Urinary bladder (tissue), 4 donors: ENCODE measurements at places on chromosomes 3 and 15.

GRCh38 chr3:28576614-28577200, 228.1 kb upstream of the AZI2 start:
- no peak for DNase-seq

DNA sequence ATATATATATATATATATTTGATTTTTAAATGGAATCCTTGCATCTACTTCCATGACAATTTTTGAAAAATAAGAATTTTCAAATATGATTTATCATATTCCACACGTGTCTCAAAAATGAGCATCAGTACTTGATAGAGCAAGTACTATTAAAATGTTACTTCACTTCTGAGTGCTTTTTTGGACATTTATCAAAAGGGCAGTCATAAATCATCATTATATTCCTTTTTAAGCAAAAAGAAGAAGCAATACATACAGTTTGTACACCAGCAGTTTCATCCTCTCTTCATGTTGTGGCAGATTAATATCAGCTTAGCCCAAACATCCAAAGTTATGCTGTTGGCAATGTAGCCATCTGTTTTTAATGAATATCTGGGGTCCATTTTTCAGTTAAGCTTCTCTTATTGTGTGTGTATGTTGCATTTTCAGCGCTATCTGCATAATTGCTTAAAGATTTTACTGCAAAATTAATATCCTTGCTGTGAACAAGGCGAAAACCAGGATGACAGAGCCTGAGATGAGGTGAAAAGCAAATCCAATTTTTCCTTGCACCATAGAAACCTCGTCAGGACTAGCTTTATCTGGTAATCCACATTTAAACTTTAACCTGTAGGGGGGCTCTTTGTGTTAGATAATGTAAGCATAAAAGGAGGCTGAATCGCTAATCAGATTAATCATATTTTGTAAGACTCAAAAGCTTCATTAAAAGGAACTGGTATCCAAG, 604.9 kb upstream of the AGTR1 start:
- DNase-seq = no peak

- no peak for DNase-seq
Observed at GRCh38 chr3:43316783-43317460, 30.6 kb downstream of the SNRK start.

GRCh38 chr3:106339551-106339950, 470.7 kb upstream of the CBLB start:
- no peak for DNase-seq

DNA sequence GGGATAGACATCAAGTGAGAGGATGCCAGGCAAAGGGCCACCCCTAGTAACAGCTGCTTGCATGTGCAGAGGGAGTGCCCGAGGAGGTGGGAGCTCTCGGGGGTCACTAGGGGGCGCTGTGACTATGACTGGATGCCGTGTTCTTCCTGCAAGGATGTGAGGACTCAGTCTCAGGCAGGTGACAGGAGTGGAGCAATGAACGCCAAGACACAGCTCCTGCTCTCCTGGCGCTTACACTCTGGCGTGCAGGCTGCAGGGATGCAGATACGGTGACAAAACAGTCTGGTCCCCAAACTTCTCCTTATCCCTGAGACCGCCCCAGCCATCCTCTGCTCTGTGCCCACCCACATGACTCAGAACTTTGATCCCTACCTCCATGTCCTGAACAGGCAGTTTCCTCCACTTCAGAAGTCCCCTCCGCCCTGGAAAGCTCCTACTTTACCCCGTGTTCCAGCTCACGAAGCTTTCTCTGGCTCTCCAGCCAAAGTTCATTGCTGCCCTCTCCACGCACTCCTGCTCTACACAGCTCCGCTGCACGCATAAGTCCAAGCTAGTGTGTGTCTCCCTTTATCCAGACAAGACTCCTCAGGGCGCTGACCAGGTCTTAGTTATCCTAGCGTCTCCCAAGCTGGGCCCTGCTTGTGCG, 14.7 kb downstream of the RHOV start:
- no peak for DNase-seq

GRCh38 chr15:21261965-21262850, 178.1 kb downstream of the POTEB3 start:
- DNase-seq = no peak

DNA sequence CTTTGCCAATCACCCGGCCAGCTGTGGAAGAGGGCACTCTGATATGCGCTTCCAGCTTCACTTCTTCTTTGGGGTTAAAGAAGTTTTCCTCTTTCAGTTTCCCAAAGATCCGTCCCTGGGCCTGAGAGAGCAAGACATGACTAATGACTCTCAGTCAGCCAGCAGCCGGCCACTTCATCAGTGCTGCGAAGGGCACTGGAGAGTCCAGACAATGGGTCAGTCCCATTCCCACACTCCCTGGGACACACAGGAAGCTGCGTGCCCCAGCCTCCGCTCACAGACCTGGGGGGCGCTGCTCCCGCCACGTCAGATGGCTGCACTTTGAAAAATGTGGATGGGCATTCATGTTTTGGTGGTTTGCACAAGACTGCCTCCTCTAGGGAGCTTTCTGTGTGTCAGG, 63.3 kb downstream of the SENP2 start:
- no peak for DNase-seq

DNA sequence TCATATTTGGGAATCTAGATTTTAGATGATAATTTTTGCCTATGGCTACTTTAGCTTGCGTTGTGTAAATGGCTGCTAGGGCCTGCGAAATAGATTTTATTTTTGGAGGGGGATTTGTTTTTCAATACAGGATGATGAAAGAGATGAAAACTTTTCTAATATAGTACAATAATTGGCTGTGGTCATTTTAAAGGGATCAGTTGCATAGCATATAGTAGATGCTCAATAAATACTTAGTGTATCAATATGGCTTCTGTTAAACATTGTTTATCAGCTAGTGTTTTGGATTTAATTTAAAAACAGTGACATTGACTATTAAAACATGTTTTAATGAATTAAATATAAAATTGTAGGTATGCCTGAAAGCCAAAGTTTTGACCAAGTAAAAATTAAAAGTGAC, 6.9 kb upstream of the CHD2 start:
- DNase-seq = no peak

GRCh38 chr3:172208586-172209332, 169.4 kb downstream of the FNDC3B start:
- DNase-seq = no peak

- DNase-seq = no peak
Observed at GRCh38 chr3:1381647-1382036, 288.8 kb downstream of the CNTN6 start.

GRCh38 chr3:40725031-40725430, 200.3 kb downstream of the ZNF621 start:
- DNase-seq = no peak

DNA sequence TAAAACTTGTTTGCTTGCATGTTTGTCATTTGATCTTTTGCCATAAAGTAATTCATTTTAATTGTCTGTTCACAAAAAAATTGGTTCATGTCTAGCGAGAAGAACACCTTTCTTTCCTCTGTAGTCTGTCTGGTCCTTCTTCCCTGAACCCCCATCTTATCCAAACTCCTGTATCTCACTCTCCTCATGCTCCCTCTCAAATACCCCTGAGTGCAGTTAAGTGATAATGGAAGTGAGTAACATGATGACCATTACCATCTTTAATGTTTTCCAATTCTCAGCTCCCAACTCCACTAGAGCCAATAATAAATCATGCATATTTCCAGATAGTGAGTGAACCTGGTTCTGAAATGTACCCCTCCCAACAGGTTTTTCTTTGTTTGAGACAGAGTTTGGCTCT, 14.2 kb upstream of the KCNMB3 start:
- no peak for DNase-seq

DNA sequence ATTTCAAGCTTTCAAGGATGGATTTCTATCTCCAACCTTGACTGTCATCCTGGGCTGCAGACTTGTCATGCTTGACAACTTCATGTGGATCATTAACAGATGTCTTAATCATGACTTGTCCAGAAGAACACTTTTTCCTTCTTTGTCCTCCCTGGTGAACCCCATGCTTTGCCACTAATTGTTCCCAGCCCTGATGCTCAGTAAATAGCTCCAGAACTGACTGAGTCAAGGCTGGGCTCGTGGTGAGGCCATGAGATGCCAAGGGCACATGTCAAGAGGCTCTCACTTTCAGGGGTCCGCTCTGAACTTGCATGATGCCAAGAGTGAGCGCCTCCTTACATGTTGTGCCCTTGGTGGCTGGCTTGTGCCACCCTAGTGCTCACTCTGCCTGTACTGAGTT, 48.9 kb upstream of the KY start:
- no peak for DNase-seq

GRCh38 chr3:100629421-100630127, 20.2 kb downstream of the ADGRG7 start:
- DNase-seq = no peak

GRCh38 chr15:68833700-68834331, 13.1 kb upstream of the ANP32A start:
- DNase-seq = no peak

DNA sequence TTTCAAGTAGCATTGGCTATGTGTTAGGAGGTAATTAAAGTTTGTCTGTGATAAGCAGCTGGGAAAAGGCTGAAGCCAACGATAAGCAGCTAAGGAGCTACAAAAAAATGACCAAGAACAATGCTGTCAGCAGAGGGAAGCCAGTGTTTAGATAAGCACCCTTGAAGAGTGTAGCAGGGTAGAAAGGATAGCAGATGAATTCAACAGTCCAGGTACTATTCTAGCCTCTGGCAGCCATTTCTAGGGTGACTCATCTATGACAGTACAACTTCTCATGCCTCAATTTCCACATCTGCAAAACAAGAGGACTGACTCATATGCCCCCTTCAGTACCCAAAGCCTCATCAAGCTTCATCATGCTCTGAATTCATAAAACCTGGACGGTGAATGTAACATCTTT, 617.6 kb upstream of the UBE2E2 start:
- no peak for DNase-seq

DNA sequence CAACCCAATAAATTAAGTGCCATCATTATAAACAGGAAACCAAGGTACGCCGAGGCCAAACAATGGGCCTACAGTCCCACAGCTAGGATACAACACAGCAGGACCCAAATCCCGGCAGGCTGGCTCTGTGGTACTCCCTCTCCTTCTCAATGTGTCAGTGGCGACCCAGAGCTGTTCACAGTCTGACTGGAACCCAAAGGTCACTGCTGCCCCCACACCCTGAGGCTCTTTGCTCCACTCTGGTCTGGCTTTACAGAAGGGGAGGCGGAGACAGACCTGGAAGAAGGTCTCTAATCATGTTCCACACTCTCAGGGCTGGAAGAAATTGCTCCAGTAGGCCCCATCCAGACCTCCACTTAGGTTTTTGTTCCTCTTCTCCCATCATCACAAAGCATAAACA, 48.5 kb upstream of the LMCD1 start:
- DNase-seq = no peak

- no peak for DNase-seq
Observed at GRCh38 chr3:159080256-159080655, 278.4 kb downstream of the MFSD1 start.

GRCh38 chr15:62901909-62902546, 140.5 kb upstream of the TPM1 start:
- DNase-seq = no peak

DNA sequence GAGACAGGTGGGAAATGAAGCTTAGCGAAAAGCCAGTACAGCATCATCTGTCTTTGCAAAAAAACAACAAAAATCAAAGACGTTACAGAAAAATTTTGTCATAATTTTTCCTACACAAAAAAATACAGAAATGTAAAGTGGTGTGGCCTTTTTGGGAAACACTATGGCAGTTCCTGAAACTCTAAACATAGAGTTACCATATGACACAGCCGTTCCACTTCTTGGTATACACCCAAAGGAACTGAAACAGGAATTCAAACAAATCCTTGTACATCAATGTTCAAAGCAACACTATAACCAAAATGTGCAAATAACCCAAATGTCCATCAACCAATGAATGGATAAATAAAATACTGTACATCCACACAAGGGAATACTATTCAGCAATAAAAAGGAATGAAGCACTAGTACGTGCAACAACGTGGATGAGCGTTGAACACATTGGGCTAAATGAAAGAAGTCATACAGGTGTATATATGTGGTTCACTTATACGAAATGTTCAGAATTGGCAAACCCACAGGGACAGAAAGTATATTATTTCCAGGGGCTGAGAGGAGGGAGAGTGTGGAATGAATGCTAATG, 46.8 kb downstream of the GLB1 start:
- no peak for DNase-seq

DNA sequence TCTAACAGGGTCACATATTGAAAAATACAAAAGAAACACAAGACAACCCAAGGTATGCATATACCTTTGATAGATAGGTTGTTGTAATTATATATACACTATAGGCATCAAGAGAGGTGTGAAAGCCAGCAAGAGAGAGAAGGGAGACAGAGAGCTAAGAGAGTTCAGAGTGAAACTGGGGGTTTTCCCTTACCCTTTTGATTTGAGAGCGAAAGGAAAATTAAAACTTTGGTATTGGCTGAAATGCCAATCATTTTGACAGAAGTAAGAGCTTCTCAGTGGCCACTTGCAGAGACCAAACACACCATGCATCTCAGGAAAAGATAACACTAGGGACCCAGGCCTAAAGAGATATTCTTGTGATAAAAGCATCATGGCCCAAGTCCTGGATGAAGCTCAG, 183.6 kb downstream of the SHOX2 start:
- no peak for DNase-seq

- DNase-seq = no peak
Observed at GRCh38 chr3:82654708-82655107, 893.3 kb upstream of the GBE1 start.

DNA sequence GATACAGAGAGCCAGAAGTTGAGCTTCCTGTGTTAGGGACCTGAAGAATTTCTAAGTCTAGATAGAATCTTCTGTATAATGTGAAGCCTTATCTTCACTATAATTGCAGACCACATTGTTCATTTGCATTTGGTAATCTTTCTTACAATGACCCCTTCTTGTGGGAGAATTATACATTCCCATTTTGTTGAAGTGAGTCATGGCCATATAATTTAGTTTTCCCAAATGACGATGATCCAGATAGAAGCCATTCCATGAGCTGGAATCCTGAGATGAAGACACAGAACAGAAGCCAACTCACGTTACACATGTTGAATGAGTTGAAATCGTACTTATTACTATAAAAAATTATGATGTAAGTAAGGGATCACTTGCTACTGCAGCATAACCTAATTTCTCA, 187.8 kb downstream of the TUSC7 start:
- no peak for DNase-seq

DNA sequence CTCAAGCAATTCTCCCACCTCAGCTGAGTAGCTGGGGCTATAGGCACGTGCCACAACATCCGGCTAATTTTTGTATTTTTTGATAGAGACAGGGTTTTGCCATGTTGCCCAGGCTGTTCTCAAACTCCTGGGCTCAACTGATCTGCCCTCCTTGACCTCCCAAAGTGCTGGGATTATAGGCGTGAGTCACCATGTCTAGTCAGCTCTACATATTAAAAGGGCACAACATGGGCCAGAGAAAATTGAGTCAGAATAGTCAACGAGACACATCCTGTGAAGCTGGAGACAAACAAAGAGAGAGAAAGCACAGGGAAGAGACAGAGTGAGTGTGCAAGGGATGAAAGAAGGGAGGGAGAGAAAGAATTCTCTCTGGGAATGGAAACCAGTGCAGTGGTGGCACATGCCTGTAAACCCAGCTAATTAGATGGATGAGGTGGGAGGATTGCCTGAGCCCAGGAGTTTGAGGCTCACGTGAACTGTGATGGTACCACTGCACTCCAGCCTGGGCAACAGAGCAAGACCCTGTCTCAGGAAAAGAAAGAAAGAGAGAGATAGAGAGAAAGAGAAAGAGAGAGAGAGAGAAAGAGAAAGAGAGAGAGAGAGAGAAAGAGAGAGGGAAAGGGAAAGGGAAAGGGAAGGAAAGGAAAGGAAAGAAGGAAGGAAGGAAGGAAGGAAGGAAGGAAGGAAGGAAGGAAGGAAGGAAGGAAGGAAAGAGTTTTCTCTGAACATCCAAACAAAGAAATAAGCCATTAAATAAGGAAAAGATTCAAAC, 107.2 kb upstream of the SLC25A36 start:
- DNase-seq = no peak
